Ovary (tissue), 10 donors: ENCODE measurements at places on chromosomes 7 and 10. TPM values are rescaled to one million over a fixed set of nuclear protein-coding genes. Genes with fewer than 3 reads are reported as not detected.

WASHC2C gene
- 40.4 TPM for total RNA-seq

IDI2 gene
- total RNA-seq = not detected

KCNIP2 gene
- 5.9 TPM for total RNA-seq

PTPN12 gene
- total RNA-seq = 77.1 TPM

HELLS gene
- total RNA-seq = 12.7 TPM

GIMAP4 gene
- total RNA-seq = 5.4 TPM

ASAH2 gene
- total RNA-seq = 0.51 TPM

ANKIB1 gene
- total RNA-seq = 60.1 TPM

BBS9 gene
- 29.6 TPM for total RNA-seq

NEUROD6 gene
- not detected for total RNA-seq
